ENCODE measurements at places on chromosomes 7 and 10.

DNA sequence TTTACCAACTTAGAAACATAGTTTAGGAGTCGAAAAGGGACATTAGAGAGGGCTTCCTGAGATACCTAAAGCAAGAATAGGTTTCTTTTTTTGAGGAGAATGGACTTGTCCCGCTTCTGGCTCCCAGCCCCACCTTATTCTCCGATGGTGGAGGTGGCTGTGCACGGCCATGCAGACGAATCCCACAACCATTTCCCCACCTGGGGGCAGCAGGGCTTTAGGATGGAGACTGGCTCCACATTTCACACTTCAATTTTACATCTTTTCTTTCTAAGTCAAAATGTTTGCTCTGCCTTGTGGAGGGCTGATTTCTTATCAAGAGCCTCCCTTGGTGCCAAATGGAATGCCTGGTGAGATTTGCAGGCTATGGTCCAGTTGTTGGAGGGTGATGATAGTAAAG is 118.5 kb downstream of the GLRX3 start:
- DNase-seq: no peak

DNA sequence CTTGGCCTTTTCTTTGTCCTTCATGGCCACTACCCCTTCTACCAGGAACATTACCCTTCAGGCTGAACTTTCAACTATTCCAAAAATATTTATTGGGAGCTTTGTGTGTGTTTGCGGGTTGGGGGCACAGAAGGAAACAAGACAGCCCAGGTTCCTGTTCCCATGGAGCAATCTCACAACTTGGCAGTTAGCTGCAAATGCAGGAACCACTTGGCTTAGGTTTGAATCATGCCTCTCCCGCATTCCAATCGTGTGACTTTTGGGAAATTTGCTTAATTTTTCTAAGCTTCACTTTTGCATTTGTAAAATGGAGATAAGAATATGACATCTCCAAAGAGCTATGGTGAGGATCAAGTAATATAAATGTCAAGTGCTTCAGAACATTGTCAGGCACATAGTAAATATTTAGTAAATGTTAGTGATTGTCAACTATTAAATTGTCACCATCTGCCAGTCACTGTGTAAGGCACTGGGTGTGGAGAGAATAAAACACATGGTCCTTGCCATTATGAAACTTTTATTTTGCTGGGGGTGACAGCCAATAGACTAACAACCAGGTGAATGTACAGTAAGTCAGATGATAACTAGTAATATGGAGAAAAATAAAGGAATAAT is 277.1 kb downstream of the SNX13 start:
- no peak for DNase-seq

DNA sequence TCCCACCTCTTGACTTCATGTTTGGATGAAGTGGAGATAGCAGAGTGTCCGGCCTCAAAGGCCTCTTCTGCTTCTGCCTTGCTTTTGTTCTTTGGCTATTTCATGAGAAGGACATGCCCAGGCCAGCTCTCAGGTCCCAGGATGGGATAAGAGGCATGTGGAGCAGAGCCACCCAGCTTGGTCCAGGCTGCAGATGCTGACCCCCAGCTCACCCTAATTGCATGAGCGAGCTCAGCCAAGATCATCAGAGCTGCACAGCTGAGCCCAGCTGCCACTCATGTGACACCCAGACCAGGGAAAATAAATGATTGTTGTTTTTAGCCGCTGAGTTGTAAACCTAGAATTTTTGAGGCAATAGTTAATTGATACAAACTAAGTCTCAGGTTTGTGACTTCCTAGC is 230.0 kb downstream of the PHF14 start:
- DNase-seq: no peak

DNA sequence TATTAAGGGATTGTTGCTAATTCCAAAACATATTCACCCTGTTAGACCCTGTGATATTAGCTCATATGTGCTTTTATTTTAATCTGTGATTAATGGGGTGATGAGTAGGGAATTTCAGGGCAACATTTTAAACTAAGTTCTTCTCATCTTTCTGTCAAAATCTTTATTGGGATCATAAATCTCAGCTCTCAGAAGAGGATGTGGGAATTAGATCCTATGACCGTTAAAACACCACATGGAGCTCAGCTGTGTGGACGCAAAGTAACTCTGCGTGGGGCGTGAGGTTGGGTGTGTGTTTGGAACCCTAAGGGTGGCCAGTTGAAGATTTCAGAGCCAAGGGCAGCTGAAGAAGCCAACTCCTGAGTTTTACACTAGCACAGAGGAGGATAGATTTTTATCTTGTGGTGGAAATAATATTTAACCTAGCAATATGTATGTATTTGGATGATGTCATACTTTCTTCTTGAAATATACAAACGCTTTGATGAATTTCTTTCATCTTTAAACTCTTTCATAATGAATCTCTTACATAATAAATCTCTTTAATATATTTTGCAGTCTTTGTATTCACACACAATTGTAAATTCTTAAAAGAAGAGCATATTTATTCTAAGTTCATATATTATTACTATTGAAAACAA is 64.4 kb downstream of the EPDR1 start:
- no peak for DNase-seq

DNA sequence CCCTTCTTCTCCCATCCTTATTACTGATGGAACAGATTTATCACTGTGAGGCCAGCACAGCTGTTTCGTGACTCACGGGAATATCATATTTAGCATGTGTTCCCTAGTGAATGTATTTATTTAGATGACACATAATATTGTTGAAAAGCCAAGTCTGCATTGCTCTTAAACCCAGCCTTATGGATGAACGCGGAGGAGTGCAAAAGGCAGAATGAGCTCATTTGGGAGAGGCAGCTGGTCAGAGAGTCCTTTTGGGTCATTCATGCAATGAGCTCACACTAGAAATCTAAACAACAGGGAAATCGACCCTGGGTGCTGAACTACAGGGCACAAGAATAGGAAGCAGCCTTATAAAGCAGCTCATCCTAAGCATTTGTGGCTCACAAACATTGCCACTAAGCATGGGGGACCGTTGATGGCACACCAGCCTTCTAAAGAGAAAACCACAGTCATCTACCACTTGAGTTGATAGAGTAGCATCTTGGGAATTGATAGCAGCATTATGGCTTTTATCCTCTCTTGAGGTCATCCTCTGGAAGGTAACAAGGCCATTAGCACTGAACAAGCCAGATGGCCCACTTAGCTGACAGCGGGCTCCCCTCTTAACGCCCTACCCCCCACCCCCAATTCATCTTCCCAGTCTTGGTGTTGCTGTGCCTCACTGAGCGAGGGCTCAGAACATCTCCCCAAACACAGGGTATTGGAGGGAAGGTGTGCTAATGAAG is 32.9 kb upstream of the SDK1 start:
- no peak for DNase-seq

GRCh38 chr7:129147731-129148130 is 3.2 kb downstream of the TSPAN33 start:
- DNase-seq: no peak

DNA sequence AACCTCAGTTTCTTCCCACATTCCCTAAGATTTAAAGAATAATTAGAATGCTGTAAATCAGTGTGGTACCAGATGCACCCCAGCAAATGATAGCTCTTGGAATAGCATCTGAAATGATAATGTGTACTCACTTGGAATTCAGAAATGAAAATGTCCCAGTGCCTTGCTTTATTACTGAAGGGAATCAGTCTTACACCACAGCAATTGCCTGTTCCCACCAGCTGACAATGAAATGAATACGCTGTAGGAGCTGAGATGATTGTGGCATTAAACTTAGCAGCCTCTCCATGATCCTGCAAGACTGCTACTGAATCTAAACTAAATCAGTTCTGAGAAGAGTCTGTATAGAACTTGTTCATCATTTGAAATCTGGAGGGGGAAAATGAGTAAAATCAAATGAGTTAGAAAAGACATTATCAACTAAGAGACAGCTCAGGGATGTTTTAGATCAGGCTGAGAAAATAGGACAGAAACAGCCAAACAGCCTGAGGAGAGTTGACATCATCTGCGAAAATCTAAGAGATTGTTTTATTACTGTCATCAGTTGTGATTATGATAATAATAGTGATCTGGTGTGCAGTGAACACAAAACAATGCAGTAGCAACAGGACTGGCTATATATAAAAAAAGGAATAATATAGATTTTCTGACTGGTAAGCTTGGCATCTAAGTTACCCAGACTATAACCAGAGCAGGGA is 108.6 kb upstream of the SLC13A1 start:
- DNase-seq: no peak

GRCh38 chr10:85280014-85280413 is 951.6 kb downstream of the CCSER2 start:
- no peak for DNase-seq

DNA sequence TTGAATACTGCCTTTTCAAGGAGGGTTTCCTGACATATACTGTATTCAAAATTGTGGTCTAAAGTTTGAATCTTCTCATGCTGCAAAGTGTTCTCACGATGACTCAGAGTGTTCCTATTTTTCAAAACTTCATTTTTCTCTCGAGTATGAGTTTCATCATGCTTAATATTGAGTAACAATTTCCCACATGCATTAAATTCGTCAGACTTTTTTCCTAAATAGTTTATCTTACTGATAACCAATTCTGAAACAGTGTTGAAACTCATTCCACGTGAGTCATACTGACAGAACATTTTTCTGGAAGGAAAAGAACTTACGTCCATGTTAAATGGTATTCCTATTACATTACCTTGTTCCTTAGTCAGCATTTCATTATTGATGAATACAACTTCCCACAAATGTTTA is 44.1 kb downstream of the ZNF33B start:
- no peak for DNase-seq

GRCh38 chr10:47354165-47354564 is 6.0 kb downstream of the RBP3 start:
- DNase-seq: no peak

DNA sequence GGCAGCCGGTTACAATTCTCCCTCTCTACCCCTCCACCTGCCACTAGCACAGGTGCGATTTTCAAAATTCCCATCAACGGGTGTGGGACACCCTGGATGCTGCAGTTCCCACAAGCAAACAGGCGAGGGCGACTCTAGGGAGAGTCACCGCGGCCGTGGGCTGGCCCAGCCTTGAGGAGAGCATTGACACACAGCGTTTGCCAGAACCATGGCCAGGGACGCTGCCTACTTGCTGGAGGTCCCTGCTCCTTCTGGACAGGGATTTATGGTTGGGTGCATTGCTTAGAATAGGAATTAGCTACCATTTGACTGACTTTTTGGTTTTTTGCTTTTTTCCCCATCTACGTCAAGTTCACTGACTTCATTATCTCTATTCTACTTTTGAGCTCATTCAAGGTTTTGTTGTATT is 19.0 kb upstream of the CLDN4 start:
- DNase-seq: peak; percentile 10

DNA sequence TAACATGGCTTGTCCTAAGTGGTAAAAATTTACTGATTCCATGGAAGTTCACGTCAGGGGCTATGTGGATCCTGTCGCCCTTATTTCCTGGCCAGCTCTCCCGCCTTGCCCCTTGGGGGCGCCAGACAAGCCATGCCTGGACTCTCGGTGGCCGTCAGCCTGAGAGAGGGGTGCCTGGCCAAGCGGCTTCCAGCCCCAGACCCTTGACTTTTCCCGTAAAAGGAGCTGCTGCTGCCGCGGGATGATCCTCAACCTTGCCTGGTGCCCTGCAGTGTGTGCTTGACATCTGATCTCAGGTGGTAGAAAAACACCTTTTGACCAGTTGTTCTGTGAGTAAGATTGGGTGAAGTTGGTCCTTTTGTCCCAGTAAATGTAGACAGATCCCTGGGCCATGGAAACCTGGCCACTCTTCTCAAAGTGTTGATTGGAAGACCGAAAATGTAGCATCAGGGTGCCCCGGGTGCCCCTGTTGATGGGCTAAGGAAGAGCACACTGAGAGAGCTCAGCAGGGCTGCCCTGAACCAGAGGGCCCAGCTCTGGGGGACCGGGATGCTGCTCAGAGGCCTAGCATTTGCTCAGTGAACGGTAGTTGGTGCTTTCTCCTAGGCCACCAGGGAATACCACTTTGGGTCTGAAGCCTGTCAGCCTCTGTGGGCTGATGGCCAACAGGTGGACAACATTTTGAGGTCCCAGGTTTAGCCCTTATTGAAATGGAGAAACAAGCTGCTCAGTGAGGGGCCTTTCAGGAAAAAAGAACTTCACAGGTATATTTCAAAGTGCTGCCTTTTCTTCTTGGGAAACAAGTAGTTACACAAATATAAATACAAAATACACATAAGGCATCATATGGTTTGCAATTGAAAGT is 162.5 kb downstream of the LRMDA start:
- no peak for DNase-seq

DNA sequence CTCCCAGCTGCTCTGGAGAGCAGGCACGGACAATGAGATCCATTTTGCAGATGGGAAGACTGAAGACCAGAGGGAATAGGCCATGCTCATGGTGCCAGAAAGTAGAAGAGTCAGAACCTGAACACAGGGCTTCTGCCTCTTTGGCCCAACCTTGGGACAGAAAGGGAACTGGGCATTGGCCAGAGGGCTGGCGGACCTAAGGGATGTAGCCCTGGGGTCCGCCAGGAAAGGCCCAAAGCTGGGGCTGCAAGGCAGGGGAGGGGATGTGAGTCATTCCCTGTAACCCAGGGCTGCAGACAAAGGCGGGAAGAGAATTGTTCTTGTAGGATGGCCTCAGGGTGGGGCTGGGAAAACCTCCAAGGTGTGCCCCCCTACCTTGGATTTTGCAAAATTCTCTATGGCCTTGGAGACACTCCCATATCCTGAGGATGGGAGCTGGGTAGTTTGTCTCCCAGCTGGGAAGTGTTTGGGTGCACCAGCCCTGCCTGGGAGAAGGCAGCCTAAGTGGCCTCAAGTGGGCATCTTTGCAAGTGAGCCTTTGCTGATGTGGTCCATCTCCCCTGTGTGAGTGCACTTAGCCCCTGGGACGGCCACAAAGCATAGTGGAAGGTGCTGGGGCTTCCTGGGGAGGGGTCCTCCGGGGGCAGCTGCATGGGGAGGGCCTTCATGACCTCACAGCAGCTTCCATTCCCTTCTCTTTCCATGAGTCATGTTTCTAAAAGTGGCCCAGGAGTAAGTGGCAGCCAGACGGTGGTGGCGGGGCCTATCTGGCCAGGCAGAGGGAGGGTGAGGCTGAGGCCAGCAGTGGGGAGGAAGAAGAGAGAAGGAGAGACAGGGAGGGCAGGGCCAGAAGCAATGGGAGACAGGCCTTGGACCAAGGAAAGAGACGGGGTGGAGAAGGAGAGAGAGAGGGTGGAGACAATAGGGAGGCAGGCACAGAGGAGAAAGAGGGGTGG is 9.2 kb downstream of the AQP1 start:
- no peak for DNase-seq

DNA sequence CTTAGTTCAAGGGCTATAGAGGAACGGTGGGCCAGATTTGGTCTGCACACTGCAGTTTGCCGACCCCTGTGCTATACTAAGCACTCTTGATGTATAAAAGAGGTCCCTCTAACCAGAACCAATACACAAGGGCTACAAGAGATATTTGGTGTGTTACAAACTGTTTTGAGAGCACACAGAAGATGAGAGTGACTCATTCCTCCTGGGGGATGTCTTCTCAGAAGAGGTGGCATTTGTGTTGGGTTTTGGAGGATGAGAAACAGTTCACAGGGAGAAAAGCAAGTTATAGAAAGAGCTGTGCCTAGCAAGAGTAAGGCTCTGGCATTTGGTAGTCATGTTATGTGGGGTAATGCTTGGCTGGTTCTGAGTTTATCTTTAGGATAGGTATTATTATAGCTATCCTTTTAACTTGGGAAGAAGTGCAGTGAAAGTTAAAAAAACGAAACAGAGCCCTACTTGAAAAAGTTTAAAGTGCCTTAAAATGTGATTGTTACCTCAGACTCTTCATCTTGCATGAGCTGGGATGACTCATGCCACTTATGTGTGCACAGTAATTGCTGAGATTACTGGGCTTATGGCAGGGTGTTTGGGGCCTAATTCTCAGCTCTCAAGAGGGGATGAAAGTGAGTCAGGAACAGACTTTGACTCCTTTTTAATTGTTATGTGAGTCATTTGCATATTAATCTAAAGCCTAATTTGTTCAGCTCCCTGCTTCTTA is 160.4 kb downstream of the KIF20B start:
- DNase-seq: no peak

- DNase-seq: no peak
Measured at GRCh38 chr7:30450240-30450982, 28.2 kb downstream of the NOD1 start.

Data from activated CD4-positive, CD25-positive, alpha-beta regulatory T cell (primary cell).